ENCODE measurements at places on chromosomes 7 and 10.

DNA sequence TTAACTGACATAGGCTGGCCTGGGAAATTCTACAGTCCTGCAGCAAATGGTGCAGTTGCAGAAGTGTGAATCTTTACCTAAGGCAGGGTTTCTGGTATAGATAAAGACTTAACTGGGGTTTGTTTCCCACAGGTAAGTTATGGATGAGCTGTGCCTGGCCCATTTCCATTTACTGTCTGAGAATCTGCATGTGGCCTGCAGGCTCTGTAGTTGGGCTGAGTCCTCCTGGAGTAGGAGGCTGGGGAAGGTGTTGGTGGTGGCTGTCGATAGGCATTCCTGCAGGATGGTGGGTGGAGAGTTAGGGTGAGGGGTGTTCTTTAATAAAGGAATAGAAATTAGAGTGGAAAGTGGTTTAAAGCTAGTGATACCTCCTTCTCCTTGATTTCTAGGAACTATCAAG lies 193.5 kb downstream of the AUTS2 start:
- no peak for DNase-seq

- DNase-seq: no peak
Observed at GRCh38 chr7:157554393-157555238, 217.8 kb downstream of the DNAJB6 start.

DNA sequence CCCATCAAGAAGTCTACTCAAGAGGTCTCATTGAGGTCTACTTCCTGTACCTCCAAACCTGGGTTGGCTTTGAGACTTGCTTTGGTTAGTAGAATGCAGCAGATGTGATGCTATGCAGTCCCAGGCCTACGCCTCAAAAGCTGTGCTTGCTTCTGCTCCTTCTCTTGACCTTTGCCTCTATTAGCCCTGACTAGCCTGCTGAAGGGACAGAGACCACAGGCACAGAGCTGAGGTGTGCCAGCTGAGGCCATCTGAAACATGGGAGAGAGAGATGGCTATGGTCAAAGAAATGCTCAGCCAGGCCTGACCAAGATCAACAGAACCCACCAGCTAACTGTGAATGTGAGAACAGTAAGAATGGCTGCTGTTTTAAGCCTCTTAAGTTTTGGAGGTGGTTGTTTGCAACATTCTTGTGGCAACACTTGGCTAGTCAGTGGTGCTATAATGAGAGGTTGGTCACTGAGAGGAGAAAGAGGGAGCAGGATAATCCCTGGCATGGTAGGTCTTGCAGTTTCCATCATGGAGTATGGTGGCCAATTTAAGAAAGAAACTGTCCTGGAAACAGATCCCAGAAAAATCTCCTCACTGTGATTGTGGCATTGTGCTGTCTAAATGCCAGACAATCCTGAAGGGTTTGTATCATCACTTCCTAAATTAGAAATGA lies 176.1 kb upstream of the PHYHIPL start:
- no peak for DNase-seq

DNA sequence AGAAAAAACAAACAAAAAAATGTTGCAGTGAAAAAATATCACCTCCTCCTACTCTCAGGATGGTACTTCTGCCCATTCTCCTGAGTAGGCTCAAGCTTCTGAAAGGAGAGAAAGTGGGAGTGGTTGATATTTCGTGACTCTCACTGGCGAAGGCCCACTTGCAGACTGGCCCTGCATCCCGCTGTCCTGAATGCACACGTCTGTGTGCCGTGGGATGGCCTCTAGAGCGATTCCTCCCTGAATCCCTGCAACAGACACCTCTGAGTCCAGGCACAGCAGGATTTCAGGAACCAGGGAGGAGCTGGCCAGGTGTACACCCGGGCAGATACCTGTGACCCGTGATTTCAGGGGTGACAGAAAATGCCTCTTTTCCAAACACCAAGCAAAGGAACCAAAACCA lies 319.2 kb downstream of the DPP6 start:
- DNase-seq: no peak

GRCh38 chr7:118473271-118473670 lies 248.8 kb downstream of the ANKRD7 start:
- DNase-seq: no peak

DNA sequence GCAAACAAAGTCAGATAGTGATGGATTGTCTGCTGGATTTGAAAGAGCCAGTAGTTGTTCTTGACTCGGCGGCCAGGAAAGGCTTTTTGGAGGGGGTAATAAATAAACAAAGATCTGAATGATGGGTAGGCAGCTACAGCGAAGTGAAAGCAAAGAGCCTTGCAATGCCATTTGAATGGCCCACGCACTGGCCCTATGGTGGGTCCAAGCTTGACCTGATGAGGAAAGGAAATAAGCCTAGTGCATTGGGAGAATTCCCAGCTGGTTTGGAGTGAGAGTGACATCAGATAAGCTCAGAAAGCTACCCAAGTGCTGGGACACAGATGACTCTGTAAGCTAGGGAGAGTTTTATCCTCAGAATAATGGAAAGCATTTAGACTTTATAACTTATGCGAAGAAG lies 365.2 kb downstream of the PLXDC2 start:
- DNase-seq: no peak

DNA sequence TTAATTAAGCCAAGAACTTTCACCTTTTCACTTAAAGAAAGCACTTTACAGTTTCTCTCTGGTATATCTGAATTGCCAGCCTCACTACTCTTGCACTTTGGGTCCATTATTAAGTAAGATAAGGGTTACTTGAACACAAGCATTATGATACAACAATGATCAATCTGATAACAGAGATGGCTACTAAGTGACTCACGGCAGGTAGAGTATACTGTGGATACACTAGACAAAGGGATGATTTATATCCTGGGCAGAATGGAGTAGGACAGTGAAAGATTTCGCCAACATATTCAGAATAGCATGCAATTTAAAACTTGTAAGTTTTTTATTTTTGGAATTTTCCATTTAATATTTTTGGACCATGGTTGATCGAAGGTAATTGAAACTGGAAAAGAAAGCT lies 34.3 kb upstream of the ITGB8 start:
- DNase-seq: no peak

DNA sequence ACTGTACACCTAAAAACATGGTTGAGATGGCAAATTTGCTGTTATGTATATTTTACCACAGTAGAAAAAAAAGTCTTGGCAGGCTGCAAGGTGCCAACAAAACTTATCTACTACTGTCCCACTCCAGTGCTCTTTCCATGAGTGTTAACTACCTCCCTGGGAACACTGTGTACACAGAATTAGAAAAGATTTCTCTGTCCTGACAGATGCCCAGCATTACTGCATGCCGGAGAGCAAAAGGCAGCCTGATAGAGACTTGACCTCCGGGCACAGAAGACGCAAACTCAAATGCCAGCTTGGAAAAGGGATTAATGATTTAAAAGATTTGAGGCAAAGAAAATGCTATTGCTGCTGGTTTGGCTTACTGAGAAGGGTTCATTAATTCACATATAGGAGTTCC lies 228.8 kb downstream of the TMEM178B start:
- no peak for DNase-seq

- no peak for DNase-seq
Observed at GRCh38 chr7:47503281-47503680, 78.6 kb downstream of the TNS3 start.

- no peak for DNase-seq
Observed at GRCh38 chr10:108410236-108410635, 1245.7 kb upstream of the SORCS1 start.

GRCh38 chr10:128571745-128572144 lies 445.5 kb upstream of the MKI67 start:
- DNase-seq: no peak

- DNase-seq: no peak
Observed at GRCh38 chr10:78455236-78455635, 421.6 kb downstream of the RPS24 start.

DNA sequence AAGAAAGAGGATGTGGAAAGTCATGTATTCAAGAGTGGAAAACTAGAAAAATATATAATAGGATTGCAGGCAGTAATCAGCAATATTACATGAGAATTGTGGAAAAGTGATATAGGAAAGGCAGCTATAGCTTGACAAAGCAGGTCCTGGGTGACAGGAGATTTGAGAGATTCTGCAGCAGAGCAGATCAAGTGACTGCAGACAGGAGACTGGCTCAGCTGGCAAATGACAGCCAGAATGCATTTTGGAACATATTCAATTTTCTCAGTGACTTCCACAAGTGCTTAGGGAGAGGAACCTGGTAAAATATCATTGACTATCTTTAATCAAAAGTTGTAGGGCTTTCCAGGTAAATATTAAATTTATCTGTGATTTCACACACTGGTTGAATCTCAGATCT lies 260.5 kb upstream of the CACNA2D1 start:
- DNase-seq: no peak

- DNase-seq: no peak
Observed at GRCh38 chr10:64358907-64359306, 837.7 kb downstream of the REEP3 start.

GRCh38 chr7:47458057-47458456 lies 123.9 kb downstream of the TNS3 start:
- DNase-seq: no peak

GRCh38 chr7:104971290-104972071 lies 42.5 kb upstream of the KMT2E start:
- DNase-seq: no peak

GRCh38 chr10:94678475-94678874 lies 5.1 kb upstream of the CYP2C18 start:
- no peak for DNase-seq

DNA sequence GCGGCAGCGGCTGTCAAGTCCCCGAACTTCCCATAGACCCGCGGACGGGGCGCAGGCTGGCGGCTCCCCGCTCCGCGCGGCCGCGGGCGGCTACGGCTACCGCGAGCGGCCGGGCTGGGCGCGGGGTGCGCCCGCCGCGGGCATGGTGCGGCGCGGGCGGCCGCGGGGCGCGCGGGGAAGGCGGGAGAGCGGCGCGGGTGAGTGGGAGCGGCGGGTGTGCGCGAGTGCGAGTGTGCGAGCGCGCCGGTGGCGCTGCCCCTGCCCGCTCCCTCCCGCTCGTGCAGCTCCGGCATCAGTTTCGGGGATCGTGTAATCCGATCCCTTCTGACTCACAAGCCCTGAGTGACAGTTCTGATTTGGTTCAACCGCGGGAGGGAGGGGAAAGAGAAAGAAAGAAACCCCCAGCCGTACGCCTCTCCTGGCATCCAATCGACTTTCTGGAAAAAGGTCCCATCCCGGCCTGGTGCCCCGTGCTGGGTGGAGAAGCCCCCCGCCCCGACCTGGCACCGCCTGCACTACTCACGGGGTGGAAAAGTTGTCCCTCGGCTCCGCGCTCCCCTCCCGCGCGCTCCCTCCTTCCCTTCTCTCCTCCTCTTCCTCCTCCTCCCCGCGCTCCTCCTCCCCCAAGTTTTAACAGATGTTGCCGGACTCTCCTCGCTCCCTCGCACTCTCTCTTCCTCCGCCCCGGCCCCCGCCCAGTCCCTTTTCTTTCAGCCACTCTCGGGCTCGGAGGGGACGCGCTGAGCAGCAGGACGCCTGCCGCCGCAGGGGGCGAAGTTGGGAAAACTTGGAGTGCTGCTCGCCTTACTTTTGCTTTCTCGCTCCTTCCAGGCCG lies at the start of gene GLI3:
TSS of gene GLI3 (minus strand) at position 234 of the 835 bp plus-strand sequence. CDS start 13,956 bp downstream, outside the sequence.
- DNase-seq: no peak

- no peak for DNase-seq
Observed at GRCh38 chr7:107631588-107632491, 28.8 kb upstream of the SLC26A4 start.

DNA sequence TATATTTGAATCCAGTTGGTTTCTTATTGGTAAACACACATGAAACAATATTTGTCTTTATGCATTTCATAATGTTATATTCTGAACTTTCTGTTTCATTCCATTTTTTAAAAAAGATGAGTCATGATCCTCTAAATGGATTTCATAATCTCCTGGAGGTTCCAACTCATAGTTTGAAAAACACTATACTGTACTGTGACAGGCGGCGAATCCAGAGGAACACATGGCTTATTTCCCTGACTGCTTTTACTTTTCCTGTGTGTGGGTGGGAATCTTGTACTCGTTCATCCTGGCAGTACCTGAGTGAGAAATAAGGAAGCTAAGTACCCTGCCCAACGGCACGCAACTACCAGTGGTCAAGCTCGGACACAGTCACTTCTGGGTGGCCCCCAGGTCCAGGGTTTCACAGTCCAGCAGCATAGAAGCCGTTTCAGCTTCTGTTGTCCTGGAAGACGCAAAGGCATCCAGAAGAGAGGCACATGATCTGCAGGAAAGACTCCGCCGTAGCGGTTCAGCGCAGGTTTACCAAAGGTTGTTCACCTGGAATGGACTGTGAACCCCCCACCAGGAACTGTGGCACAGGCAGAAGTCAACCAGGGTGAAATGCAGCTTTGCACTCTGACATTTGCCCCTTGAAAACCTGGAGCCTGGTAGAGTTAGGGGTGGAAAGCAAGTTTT lies 117.7 kb downstream of the CCNY start:
- no peak for DNase-seq

- DNase-seq: no peak
Observed at GRCh38 chr10:94102436-94102835, 108.7 kb downstream of the PLCE1 start.

GRCh38 chr10:25982107-25982506 lies 48.1 kb downstream of the MYO3A start:
- DNase-seq: no peak

DNA sequence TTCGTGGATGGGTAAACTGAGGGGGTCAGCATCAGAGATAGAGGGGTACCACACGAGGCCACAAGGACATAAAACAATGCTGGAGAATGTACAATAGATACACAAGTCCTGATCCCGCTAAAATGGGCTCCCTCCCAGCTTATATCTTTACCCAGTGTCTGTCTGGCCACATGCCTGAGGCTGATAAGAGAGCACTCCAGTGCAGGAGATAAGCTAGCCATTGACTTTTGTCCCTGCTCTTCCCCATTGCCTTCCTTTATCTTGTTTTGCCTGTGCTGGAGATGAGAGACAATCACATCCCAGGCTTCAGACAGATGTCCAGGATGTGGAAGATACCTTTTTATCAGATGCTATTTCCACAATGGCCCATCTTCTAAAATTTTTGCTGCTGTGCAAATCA lies 6.0 kb downstream of the GAD2 start:
- DNase-seq: no peak

GRCh38 chr7:1520539-1521234 lies 9.8 kb upstream of the MAFK start:
- DNase-seq: no peak

DNA sequence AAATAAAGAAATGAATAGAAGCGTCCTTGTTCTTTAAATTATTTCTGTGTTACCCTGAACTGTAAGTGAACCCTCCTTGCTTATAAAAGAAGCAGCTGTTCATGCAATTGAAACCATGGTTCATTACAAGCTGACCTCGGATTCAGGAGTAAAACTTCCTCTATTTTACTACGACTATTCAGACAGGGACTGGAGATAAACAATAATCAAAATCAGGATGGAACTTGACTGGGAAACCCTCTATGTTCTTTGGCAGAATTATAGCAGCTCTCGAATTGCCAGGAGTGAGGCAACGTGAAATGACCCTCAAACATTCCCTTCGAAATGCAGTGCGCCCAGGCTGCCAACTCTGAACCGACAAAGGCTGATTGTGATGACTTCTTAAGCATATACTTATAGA lies 172.1 kb downstream of the CYP26A1 start:
- no peak for DNase-seq
